SK-N-SH (cell line): ENCODE measurements at places on chromosomes 1 and 21. TPM values are rescaled to one million over a fixed set of nuclear protein-coding genes. Genes with fewer than 3 reads are reported as not detected.
A peak's percentile ranks its signal among the peaks of the same experiment; 100 is the strongest.

The TAL1 gene
- not detected in 2 replicates for polyA plus RNA-seq

The FCGR2B gene
- 0.05 TPM in 1 of 2 replicates, not detected in the other for polyA plus RNA-seq

GRCh38 chr1:228370439-228370940, 36.1 kb downstream of the TRIM11 start:
- no peaks in the 10 kb centered on the region for H3K27me3 ChIP-seq
- no peak for DNase-seq
- H3K4me3 ChIP-seq = no peak overlapping the region
- no peak overlapping the region for H3K27ac ChIP-seq

- peak; percentile 74 for DNase-seq
- H3K36me3 ChIP-seq = no peaks in the 10 kb centered on the region
- peaks cover 23% of the 10 kb centered on the region for H3K4me1 ChIP-seq
- H3K4me3 ChIP-seq = no peak overlapping the region
- no peaks in the 10 kb centered on the region for H3K27me3 ChIP-seq
- peak overlapping the region; percentile 95 for H3K27ac ChIP-seq
These were observed 98.2 kb downstream of the EPHB2 start for GRCh38 chr1:22808676-22809483.

GRCh38 chr1:996851-997712, 2.8 kb downstream of the HES4 start:
- H3K27me3 ChIP-seq = peaks cover 12% of the 10 kb centered on the region; the same call in 1 of the 2 replicates
- no peak overlapping the region for H3K4me3 ChIP-seq
- no peaks in the 10 kb centered on the region for H3K36me3 ChIP-seq
- peak; percentile 42 for DNase-seq

- peak overlapping the region; percentile 96 for H3K27ac ChIP-seq
- H3K4me1 ChIP-seq = peaks cover 13% of the 10 kb centered on the region; the same call in 1 of the 2 replicates
These were observed 625 bp upstream of the DARS2 start for GRCh38 chr1:173823781-173824314.

DNA sequence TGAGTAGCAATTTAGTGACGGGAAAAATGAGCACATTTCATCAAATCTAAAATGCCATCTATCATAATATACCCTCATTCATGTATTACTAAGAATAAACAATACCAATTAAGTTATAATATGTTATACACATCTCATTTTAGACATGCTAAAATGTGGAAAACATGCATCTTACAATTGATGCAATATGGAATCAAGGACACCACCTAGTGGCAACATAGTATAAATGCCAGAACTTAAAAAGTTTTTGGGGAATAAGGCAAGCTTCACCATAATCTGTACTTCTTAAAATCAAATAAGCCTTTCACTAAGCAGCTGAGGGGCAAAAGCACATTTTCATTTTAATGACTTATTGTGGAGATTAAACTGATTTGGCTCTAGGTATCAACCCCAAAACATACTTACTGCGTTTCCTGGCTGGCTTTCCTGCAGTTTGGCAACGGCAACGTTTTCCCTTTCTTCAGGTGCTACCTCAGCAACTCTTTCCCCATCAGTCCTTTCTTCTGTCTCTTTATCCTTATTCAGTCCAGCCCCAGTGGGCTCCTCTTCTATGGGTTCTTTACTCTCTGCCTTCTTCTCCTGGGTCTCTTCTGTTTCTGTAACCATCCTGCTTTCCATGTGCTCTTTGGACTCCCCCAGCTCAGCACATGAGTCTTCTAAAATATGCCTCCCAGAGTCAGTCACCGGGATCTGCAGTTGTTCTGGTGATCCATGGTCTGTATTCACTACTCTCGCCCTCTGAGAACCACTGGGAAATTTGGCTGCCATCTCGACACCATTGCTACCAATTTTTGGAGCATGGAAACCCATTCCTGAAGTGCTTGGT, 11.4 kb downstream of the SDE2 start:
- H3K27me3 ChIP-seq = no peaks in the 10 kb centered on the region
- no peak overlapping the region for H3K27ac ChIP-seq
- no peaks in the 10 kb centered on the region for H3K4me1 ChIP-seq
- H3K4me3 ChIP-seq = no peak overlapping the region
- H3K36me3 ChIP-seq = peaks cover 74% of the 10 kb centered on the region

The A3GALT2 gene
- 0.07 TPM in 1 of 2 replicates, not detected in the other for polyA plus RNA-seq

The COL6A1 gene
- 37.3 and 107 TPM in 2 replicates for polyA plus RNA-seq

The EPHB2 gene
- polyA plus RNA-seq = 18.6 and 25.2 TPM in 2 replicates

DNA sequence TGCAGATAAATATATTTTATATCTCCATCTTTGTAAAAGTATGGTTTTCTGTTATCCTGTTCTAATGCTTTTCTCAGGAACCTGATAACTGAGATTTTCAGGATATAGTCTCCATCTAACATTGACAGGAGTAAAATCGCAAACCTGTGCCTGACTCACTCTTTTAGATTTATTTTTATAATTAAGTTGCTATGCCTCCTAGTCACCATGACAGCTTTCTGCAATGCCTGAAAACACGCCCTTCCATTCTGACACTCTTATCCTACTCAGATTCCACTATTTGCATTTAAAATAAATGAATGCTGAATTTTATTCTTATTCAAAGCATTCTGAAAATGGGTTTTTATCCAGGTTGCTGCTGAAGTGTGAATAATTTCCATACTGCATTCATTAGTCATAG, 62.8 kb downstream of the RGS21 start:
- no peak overlapping the region for H3K27ac ChIP-seq
- no peaks in the 10 kb centered on the region for H3K36me3 ChIP-seq
- no peaks in the 10 kb centered on the region for H3K4me1 ChIP-seq
- no peaks in the 10 kb centered on the region; the same call in 1 of the 2 replicates for H3K27me3 ChIP-seq
- no peak for DNase-seq

- peak overlapping the region; percentile 77 for H3K27ac ChIP-seq
- H3K27me3 ChIP-seq = peaks cover 7% of the 10 kb centered on the region; the same call in 1 of the 2 replicates
- DNase-seq = peak; percentile 70
These were observed 167.6 kb downstream of the RHOU start for GRCh38 chr1:228902781-228903433.

DNA sequence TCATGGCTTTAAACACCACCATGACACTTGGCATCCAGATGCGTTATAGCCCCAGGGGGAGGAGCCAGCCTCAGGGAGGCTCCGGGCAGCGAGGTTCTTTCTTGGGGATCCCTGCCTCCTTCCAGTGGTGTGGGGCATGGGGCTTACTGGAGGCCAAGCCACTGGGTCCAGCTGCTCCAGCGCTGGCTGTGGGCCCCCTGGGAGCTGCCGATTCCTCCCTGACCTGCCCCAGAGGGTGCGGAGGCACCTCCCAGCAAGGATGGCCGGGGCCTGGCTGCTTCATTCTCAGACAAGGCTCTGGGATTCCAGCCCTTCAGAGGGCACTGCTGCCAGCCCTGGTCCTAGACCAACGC, 159.3 kb downstream of the PEX14 start:
- H3K36me3 ChIP-seq = no peaks in the 10 kb centered on the region
- DNase-seq = no peak
- peaks cover 5% of the 10 kb centered on the region; the same call in 1 of the 2 replicates for H3K4me1 ChIP-seq
- H3K27me3 ChIP-seq = no peaks in the 10 kb centered on the region
- H3K27ac ChIP-seq = no peak overlapping the region
- no peak overlapping the region for H3K4me3 ChIP-seq

The PLA2G2F gene
- polyA plus RNA-seq = not detected in 2 replicates

GRCh38 chr1:13697738-13698137, 2.2 kb upstream of the PRDM2 start:
- no peak overlapping the region for H3K27ac ChIP-seq
- H3K4me3 ChIP-seq = no peak overlapping the region
- peaks cover 5% of the 10 kb centered on the region; the same call in 1 of the 2 replicates for H3K27me3 ChIP-seq
- peaks cover 8% of the 10 kb centered on the region; the same call in 1 of the 2 replicates for H3K4me1 ChIP-seq
- H3K36me3 ChIP-seq = no peaks in the 10 kb centered on the region

GRCh38 chr1:45643978-45644377, 20.1 kb upstream of the CCDC17 start:
- peaks cover 37% of the 10 kb centered on the region for H3K36me3 ChIP-seq
- no peak overlapping the region for H3K4me3 ChIP-seq
- no peak for DNase-seq
- no peaks in the 10 kb centered on the region for H3K4me1 ChIP-seq
- no peaks in the 10 kb centered on the region for H3K27me3 ChIP-seq
- no peak overlapping the region for H3K27ac ChIP-seq

The SIM2 gene
- not detected in 2 replicates for polyA plus RNA-seq

The TFF2 gene
- not detected in 2 replicates for polyA plus RNA-seq

DNA sequence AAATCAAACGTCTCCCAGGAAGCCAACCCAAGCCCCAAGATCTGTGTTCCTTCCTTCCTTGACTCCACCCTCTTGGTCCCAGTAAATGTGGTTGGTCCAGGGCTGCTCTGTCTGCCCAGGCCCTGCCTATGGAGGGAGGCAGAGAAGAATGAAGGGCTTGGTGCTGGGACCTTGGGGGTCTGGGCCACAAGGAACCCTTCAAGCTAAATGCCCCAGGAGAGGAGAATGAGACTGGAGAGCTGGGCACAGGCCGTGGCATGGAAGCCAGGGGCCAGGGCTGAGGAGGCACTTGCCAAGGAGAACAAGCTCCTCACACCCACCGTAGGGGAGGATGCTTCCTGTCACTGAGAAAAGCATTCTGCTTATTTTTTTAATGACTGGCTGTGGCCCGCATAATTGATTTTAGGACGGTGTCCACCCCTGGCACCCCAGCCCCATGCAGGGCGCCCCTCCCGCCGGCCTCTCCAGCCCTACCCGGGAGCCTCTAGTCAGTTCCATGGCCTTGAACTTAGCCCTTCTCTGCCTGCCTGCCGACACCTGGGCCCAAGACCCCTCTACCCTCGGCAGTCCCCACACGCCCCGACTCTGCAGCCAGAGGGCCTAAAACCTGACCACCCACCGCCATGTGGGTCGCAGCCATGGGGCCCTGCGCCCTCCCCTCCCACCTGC, 889 bp downstream of the CLEC20A start:
- no peak overlapping the region for H3K4me3 ChIP-seq
- H3K27ac ChIP-seq = no peak overlapping the region
- no peaks in the 10 kb centered on the region for H3K4me1 ChIP-seq
- no peaks in the 10 kb centered on the region for H3K36me3 ChIP-seq
- no peaks in the 10 kb centered on the region for H3K27me3 ChIP-seq
- DNase-seq = no peak

GRCh38 chr21:44062380-44062779, 44.8 kb upstream of the PWP2 start:
- H3K4me3 ChIP-seq = no peak overlapping the region
- DNase-seq = no peak
- no peaks in the 10 kb centered on the region for H3K4me1 ChIP-seq
- H3K27ac ChIP-seq = no peak overlapping the region
- H3K27me3 ChIP-seq = no peaks in the 10 kb centered on the region
- H3K36me3 ChIP-seq = peaks cover 61% of the 10 kb centered on the region

- no peak for DNase-seq
- no peaks in the 10 kb centered on the region for H3K27me3 ChIP-seq
- no peaks in the 10 kb centered on the region for H3K36me3 ChIP-seq
- H3K4me1 ChIP-seq = no peaks in the 10 kb centered on the region
- H3K27ac ChIP-seq = no peak overlapping the region
These were observed 31.8 kb upstream of the ENAH start for GRCh38 chr1:225684741-225685140.

The GABPA gene
- 6.2 and 7.9 TPM in 2 replicates for polyA plus RNA-seq

- H3K36me3 ChIP-seq = no peaks in the 10 kb centered on the region
- DNase-seq = no peak
- H3K27me3 ChIP-seq = no peaks in the 10 kb centered on the region
- peaks cover 2% of the 10 kb centered on the region; the same call in 1 of the 2 replicates for H3K4me1 ChIP-seq
- H3K27ac ChIP-seq = no peak overlapping the region
These were observed 115.1 kb downstream of the PROX1 start for GRCh38 chr1:214102907-214103306.

The NOS1AP gene
- polyA plus RNA-seq = 0.03 TPM in 2 replicates

DNA sequence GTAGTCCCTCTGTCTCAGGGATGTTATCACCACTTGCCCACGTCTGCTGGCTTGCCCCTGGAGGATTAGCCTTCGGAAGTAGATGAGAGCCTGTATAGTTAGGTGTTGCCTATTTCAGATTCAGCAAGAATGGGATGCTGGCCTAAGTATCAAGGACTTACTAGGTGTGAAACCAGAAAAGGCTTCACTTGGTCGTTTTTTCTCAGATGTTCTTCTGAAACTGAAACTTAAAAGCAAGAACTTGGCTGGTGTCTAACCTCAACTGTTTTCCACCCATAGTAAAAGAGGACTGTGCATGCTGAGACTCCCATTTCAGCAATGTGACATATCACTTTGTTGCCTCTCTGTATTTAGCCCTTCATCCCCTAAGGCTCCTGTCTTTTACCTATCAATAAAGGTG, 67.0 kb upstream of the LRRC53 start:
- H3K4me3 ChIP-seq = no peak overlapping the region
- no peaks in the 10 kb centered on the region for H3K4me1 ChIP-seq
- no peak for DNase-seq
- H3K36me3 ChIP-seq = no peaks in the 10 kb centered on the region
- H3K27me3 ChIP-seq = no peaks in the 10 kb centered on the region
- no peak overlapping the region for H3K27ac ChIP-seq

DNA sequence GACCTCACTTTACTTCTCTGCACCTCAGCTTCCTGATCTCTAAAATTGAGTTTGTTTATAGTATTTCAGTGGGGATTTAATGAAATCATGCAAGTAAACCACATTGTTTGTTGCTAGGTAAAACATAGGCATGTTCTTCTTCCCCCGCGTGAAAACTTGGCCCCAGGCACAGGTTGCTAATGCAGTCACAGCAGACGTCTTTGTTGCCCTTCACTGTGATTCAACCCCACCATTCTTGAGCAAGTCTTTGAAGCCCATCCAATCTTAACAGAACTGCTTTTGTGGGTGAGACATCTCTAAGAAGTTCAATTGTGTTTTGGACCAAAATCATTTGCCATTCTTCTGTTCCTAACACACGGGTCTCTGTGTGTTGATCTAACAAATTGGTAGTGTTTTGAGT, 185.5 kb downstream of the ZNF281 start:
- no peaks in the 10 kb centered on the region for H3K36me3 ChIP-seq
- no peak for DNase-seq

DNA sequence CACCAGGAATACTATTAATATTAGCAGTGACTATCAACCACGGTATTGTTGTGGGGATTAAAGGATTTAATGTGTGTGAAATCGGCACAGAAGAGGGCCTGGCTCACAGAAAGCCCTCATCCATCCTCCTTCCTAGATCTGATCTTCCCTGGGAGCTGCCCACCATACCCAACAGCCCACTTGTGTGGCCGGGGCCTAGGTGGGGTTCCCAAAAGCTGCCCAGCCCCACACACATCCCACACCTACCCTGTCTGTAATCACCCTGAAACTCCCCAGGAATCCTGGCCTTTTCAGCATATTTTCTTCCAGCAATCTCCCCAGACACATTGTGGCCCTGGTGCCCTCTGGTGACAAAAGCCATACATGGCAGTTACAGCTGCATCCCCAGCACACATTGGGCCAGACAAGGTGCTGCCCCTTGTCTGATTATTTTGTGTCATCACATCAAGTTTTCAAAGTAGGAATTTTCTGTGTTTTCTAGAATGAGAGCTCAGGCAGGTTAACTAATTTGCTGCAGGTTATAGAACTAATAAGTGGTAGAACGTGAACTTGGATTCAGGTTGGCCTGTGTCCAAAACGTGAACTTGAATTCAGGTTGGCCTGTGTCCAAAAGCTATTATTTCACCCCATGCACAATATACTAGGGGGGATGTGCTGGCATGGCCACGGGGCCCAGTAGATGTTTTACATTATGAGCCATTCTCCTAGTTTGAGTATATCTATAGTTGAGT, 5.3 kb upstream of the SLC6A9 start:
- H3K27me3 ChIP-seq = no peaks in the 10 kb centered on the region
- peak; percentile 79 for DNase-seq
- H3K27ac ChIP-seq = no peak overlapping the region
- H3K4me1 ChIP-seq = peaks cover 14% of the 10 kb centered on the region
- no peaks in the 10 kb centered on the region for H3K36me3 ChIP-seq
- no peak overlapping the region; the same call in 1 of the 2 replicates for H3K4me3 ChIP-seq

The EPHA2 gene
- 82.2 and 126 TPM in 2 replicates for polyA plus RNA-seq

- H3K27ac ChIP-seq = no peak overlapping the region
- no peak overlapping the region for H3K4me3 ChIP-seq
- DNase-seq = no peak
- H3K4me1 ChIP-seq = peaks cover 8% of the 10 kb centered on the region; the same call in 1 of the 2 replicates
- no peaks in the 10 kb centered on the region for H3K27me3 ChIP-seq
- H3K36me3 ChIP-seq = no peaks in the 10 kb centered on the region
These were observed 33.1 kb downstream of the TRIM67 start for GRCh38 chr1:231194843-231195516.
